ENCODE measurements at places on chromosomes 16 and 17.

DNA sequence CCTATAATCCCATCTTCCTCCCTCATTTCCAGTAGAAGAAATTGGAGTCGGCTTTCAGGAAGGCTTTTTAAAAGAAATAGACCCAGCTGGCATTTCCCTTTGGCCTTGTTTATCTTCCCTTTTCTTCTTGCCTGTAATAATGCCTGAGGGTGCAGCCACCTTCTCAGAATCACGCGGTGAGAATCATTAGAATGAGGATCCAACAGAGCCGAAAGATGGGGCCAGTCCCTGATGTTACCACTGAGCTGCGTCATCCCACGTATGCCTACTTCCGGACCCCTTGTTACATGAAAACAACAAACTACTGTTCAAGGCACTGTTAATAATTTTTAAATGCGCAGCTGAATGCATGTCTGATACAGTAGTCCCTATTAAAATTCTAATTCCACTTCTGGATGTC lies 24.1 kb downstream of the SDR42E1 start:
- no peak for DNase-seq

DNA sequence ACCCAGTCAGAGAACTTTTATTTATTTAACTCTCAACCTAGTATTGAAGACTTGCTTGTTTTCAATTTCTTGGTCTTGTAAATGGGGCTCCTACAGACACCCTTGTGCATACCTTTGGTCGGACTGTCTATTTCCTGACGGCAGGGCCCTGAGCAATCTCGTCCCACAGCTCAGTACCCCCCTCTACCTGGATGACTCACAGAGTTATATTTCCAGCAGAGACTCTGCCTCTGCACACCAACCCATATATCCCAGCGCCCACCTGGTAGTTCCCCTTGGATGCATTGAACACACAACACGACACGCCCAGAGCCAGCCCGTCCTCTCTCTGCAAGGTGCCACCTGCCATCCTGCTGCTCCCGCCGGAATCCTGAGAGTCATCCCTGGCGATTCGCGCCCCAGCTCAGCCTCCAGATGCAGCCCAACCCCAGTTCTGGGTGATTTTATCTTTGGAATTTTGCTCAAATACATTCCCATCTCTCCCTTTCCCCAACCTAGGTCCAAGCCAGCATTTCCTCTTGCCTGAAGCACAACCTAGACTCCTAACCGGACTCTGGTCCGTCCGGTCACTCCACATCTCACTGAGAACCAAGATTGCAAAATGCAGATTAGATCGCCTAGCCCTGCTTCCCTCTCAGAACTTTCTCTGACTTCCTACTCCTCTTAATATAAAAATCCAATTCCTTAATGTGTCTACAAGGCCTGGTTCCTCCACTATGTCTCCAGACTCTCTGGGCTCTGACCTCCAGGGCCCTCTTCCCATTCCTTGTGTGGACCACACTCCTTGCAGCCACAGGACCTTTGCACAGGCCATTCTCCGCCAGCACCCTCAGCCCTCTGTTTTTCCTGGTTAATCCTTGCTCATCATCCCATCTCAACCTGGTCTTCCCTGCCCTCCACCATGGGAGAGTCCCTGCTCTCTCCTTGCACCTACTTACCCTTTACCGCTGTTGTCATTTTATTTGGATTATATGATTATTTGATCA lies 129.2 kb downstream of the SEC14L1 start:
- DNase-seq, result no peak

DNA sequence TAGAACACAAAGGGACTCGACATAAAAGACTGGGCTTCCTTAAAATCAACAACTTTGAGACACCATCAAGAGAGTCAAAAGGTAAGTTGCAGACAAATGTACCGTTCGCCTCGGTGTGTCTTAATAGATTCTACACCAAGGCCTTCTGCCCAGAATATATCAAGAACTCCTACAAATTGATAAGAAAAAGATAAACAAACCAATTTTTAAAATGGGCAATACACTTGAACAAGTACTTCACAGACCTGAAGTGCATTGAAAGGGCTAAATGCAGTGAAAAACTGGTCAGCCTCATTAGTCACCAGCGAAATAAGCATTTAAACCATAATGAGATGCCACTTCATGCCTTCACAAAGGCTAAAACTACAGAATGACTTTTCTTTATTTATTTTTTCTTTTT lies 20.4 kb upstream of the BAHCC1 start:
- no peak for DNase-seq

GRCh38 chr16:10181196-10182162 lies 749 bp downstream of the GRIN2A start:
- DNase-seq, result peak; percentile 87

GRCh38 chr17:62093188-62094155 lies 28.4 kb upstream of the MED13 start:
- DNase-seq, result no peak

GRCh38 chr17:45371414-45372324 lies 54.8 kb upstream of the MAP3K14 start:
- peak; percentile 89 for DNase-seq

DNA sequence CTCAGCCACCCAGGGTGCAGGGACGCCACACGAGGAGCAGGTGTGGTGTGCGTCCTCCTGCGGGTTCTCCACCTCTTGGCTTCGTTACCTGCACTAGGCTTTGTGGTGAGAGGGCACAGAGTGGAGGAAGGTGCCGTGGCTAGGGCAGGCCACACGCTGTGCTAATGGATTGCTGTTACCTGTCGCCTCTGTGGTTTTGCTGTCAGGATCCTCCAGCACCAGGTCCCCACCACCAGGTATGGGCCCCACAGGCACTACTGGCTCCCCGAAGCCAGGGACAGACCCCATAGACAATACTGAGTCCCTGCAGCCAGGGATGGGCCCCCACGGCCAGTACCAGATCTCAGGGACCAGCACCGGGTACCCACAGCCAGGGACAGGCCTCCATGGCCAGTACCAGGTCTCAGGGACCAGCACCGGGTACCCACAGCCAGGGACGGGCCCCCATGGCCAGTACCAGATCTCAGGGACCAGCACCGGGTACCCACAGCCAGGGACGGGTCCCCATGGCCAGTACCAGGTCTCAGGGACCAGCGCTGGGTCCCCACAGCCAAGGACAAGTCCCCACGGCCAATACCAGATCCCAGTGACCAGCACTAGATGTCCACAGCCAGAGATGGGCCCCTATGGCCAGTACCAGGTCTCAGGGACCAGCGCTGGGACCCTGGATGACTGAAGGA lies 315.6 kb downstream of the SEC14L1 start:
- no peak for DNase-seq

DNA sequence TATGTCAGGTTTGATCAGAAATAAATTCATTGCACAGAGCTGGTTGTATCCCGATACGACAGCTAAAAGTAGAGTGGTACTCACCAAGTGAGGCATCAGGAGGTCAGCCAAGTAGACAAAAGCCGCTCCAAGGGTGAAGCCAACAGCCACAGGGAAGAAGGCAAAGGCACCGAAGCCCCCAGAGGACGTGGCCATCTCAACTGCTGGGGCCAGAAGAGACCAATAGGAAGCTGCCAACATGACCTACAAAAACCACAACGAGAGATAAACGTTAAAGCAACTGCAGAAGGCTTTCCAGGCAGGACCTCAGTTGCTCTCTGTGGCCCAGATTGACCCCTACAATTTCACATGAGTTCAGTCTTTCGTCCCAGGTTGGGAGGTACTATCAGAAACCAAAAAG lies 61.0 kb downstream of the SLC39A11 start:
- DNase-seq, result no peak

GRCh38 chr17:57959929-57960328 lies 4.7 kb upstream of the CUEDC1 start:
- no peak for DNase-seq

- peak; percentile 94 for DNase-seq
These were observed 40.2 kb downstream of the KSR1 start for GRCh38 chr17:27496437-27496943.

- DNase-seq, result peak; percentile 92
These were observed 9.0 kb upstream of the ZFP90 start for GRCh38 chr16:68529931-68530701.

DNA sequence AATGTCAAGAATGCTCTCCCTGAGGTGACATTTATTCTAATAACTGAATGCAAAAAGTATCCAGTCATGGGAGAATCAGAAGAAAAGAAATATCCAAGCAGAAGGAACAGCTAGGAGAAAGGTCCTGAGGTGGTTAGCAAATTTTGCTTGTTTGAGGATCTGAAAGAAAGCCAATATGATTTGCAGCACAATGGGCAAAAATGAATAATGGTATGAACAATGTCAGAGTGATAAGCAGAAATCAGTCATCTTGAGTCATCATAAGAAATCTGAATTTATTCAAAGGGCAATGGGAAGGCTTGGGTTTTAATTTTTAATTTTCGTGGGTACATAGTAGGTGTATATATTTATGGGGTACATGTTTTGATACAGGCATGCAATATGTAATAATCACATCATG lies 68.5 kb downstream of the BRIP1 start:
- no peak for DNase-seq

DNA sequence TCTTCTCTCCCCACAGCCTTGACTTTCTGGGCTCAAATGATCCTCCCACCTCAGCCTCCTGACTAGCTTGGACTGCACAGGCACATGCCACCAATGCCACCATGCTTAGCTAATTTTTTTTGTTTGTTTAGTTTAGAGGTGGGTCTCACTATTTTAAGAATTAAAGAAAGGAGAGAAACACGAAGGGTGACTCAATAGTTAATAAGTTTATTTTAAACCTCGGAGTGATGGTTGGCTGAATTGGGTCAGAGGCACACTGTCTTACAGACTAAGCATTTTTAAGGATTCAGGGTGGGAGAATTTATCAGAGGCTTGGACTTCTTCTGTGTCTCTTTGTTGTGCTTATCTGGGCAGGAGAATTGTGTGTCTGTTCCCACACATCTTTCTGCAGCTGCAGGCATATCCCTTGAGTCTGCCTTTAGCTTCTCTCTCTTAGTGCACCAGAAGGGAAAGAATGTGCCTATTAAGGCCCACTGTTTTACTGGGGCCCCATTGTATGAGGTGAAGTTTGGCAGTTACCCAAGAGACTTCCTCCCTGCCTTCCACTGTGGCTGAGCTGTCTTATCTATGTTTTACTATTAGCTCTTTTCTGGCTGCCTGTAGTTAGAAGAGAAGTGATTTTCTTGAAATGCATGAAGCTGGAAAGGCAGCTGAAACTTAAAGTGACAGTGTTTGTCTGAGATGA lies 2172.0 kb downstream of the TP53TG3F start:
- no peak for DNase-seq

DNA sequence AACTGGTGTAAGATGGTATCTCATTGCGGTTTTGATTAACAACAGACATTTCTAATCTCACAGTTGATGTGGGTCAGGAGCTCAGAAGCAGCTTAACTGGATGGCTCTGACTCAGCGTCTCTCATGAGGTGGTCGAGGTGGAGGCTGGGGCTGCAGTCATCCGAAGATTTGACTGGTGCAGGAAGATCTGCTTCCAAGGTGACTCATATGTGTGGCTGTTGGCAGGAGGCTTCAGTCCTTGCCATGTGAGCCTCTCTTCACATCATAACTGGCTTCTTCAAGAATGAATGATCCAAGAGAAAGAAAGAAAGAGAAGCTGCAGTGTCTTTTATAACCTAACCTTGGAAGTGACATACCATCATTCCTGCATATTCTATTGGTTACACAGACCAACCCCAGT lies 376.1 kb downstream of the SEC14L1 start:
- DNase-seq, result no peak

- DNase-seq, result no peak
These were observed 26.4 kb upstream of the LONP2 start for GRCh38 chr16:48217708-48218107.

GRCh38 chr16:15141586-15141985 lies 47.5 kb upstream of the RRN3 start:
- no peak for DNase-seq

DNA sequence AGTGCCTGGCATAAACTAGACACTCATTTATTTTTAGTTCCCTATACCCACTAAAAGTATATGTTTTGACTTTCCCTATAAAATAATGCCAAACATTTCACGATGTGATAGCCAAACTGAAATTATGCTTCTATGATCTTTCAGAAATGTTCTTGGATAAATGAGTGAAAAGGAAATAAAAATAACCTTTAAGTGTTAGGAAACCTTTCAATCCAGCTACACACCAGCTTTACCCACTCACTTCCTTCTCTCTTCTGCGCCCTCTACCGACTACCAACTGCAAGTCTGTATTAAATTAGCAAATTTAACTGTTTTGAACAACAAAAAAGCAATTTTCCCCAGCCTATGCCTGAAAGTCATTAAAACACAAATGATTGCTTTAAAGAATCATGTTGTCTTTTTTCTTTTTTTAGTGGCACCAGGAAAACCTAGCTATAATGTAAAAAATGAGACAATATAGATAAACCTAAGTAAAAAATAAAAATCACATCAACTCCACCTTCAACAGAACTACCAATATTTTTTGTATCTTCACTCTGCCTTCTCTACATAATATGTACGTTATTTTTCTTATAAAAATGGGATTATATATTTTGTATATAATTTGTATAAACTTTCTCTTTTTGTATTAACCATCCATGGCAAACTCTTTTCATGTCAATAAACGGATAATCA lies 13.2 kb upstream of the TMEM100 start:
- DNase-seq, result peak; percentile 49

GRCh38 chr17:33562792-33563191 lies 269.7 kb upstream of the ASIC2 start:
- no peak for DNase-seq

- peak; percentile 94 for DNase-seq
These were observed at the start of gene MRC2 for GRCh38 chr17:62627219-62627903. Gene MRC2 (plus strand): TSS chr17:62627670. CDS start chr17:62627803, 133 bp downstream.

GRCh38 chr16:87321336-87322107 lies 4.3 kb upstream of the C16orf95 start:
- no peak for DNase-seq

- DNase-seq, result no peak
These were observed 60.7 kb downstream of the CLEC16A start for GRCh38 chr16:11004973-11005610.

DNA sequence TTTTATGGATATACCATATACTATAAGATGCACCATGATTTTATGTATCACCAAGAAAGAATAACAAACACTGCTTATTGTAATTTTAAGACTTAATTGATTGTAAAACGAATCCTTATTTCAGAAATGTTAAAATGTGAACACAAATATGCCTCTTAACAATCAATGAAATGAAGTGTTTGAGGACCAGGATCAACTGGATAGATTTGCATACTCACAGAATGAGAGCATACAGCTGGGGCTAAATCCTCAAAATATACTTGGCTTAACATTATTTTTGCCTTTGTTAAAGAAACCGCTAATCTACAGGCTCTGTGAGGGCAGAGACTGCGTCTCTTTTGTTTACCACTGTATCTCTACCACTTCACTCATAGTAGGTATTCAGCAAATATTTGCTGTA lies 93.6 kb downstream of the SPACA3 start:
- no peak for DNase-seq

DNA sequence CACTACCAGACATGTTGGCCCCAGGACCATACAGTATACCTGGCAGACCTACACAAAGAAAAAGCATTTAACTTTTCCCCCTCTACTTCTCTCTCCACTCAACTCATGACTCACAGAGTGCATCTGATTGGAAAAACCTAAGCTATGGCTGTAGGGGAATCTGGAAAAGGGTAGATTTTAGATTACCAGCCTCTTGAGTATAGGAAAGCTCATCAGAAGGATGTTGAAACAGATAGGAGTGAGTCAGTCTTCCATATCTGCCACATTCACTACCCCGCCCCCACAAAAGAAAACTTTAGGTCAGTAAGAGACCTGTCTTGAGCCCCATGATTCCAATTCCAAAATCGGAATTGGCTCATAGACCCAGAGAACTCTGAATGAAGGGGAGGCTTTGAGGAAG lies 12.3 kb downstream of the KRT9 start:
- DNase-seq, result no peak

Data from kidney (tissue), 22 donors.